ENCODE measurements at places on chromosomes 2 and 18. TPM values are rescaled to one million over a fixed set of nuclear protein-coding genes. Genes with fewer than 3 reads are reported as not detected.

The NEU4 gene
- total RNA-seq, result not detected

The PSMA8 gene
- not detected for total RNA-seq

The TTR gene
- total RNA-seq, result 189 TPM

The RAB27B gene
- 12.9 TPM for total RNA-seq

The TTC32 gene
- 4.0 TPM for total RNA-seq

The PLGLB2 gene
- 2.8 TPM for total RNA-seq

The FAM161A gene
- total RNA-seq, result 3.6 TPM

The CYP20A1 gene
- total RNA-seq, result 11.8 TPM

The ZC3H6 gene
- 6.6 TPM for total RNA-seq

The PRR30 gene
- not detected for total RNA-seq

The NT5C1B gene
- not detected for total RNA-seq

The ANKAR gene
- total RNA-seq, result 6.2 TPM

The REG3A gene
- total RNA-seq, result 2,601 TPM

- H3K4me3 ChIP-seq, result no peak overlapping the region
- DNase-seq, result no peak
- H3K27ac ChIP-seq, result no peak overlapping the region
These were observed 198.9 kb downstream of the LRATD1 start for GRCh38 chr2:14831458-14831857.

DNA sequence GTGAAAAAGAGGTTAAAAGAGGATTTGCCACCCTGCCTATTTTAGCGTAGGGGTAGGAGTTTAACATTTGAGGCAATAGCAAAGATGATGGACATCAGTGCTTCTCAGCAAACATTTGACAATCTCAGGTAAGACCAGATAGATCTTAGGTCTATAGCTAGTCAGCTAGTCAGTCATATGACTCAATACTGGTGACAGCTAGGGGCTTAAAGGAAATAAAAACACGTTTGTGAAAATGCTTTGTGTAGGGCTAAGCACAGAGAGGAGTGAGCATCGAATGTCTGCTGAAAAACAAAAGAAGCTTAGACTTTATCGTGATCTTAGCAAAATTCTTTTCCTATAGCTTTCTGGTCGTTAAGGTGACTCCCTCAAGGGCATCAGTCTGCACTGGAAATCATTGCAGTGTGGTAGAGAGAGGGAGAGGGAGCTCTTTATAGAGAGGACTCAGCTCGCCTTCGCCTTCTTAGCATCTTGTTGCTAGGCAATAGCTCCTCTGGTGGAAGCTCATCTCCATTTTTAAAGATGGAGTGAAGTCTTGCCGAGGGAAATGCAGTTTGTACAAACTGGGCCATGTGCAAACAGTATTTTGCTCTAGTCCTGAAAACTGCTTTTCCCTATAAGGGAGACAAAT lies 62.8 kb upstream of the SLC38A11 start:
- H3K36me3 ChIP-seq, result no peaks in the 10 kb centered on the region
- DNase-seq, result no peak
- H3K4me1 ChIP-seq, result no peaks in the 10 kb centered on the region
- no peaks in the 10 kb centered on the region for H3K27me3 ChIP-seq
- no peak overlapping the region for H3K27ac ChIP-seq

DNA sequence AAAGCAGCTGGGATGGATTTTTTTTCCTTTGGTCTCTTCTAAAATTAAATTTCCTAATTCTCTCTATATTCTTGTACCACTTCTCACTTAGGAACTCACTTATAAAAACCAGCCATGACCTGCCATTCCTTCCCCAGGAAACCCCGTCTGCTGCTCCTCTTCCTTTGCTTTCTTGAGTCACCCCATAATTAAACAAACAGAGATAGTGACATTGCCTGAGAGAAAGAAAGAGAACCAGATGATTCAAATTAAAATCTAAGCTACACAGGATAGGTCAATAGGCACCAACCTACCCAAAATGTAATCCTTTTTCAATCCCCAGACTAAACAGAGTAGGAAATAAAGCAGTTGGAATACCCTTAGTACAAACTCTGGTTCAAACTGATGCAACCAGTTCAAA lies 9.7 kb downstream of the STK39 start:
- no peaks in the 10 kb centered on the region for H3K36me3 ChIP-seq
- no peak overlapping the region for H3K4me3 ChIP-seq
- no peak for DNase-seq
- H3K4me1 ChIP-seq, result no peaks in the 10 kb centered on the region
- H3K27me3 ChIP-seq, result no peaks in the 10 kb centered on the region
- H3K27ac ChIP-seq, result no peak overlapping the region

DNA sequence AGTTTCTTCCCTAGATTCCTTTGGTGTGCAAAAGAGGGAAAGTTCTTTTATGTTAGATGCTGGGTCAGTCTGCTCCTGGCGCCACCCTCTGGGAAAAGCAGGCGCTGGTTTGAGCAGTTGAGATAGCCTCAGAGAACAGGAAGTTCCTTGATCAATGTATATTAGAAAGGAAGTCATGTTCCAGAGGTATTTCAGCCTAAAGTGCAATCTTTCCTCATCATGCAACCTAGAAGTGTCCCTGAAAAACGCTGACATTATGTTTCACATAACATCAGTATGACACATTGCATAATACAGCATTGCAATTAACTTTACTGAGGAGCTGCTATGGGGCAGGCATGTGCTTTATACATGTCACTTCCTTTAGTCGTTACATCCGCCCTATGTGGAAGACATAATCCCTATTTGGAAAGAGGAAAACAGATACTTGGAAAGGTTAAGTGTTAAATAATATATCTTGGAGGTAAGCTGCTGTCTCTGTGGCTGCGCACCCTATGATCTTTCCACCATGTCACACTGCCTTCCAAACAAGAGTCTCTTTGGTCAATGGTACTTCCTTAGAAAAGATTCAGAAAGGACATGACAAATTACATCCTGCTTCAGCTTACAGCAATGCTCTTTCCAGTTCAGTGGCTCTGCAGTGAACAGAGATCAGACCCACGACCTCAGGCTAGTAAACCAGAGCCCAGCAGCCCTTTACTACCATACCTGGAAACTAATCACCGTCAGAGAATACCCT lies 369.7 kb downstream of the RAD51AP2 start:
- H3K27ac ChIP-seq, result no peak overlapping the region
- no peak for DNase-seq
- no peaks in the 10 kb centered on the region for H3K4me1 ChIP-seq
- H3K36me3 ChIP-seq, result no peaks in the 10 kb centered on the region
- H3K27me3 ChIP-seq, result no peaks in the 10 kb centered on the region
- H3K4me3 ChIP-seq, result no peak overlapping the region

- H3K36me3 ChIP-seq, result no peaks in the 10 kb centered on the region
- H3K27ac ChIP-seq, result no peak overlapping the region
- H3K4me3 ChIP-seq, result no peak overlapping the region
- no peaks in the 10 kb centered on the region for H3K27me3 ChIP-seq
- no peak for DNase-seq
These were observed 241.6 kb downstream of the SUCLG1 start for GRCh38 chr2:84217456-84217855.

DNA sequence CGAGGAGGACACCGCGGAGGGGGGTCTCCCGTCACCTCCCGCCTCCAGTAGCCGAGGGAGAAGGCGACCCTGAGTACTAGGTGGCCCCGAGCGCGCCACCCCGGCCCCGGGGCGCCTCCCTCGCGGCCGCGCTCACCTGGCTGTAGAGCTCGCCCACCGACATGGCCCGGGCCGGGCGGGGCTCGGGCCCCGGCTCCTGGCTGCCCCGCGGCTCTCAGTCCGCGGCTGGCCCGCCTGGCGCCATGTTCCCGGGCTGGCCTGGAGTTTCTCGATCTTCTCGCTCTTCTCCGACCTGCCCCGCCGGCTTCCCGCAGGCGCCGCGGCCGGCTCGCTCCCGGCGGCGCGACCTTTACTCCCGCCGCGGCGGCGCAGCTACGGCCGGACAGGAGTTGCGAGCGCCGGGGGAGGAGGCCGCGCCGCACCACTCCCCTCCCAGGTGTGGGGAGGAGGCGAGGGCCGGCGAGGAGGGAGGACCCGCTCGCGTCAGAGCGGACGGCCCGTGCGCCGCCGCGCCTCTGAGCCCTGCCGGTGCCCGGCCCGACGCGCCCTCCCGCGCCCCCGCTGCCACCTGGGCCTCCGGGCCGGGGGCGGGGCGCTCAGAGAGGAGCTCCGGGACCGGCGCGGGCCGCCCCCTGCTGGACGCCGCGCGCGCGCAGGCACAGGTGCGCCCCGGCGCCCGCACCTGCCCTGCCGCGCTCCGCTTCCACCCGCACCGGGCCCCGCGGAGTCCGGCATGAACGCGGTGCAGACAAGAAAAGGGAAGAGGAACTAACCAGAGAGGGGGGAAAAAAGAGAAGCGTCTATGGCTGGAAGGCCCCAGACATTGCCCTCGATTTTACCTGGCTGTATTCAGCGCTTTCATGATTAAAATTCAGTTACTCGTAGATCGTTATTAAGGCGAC lies at the start of gene MYO5B:
Gene MYO5B, minus strand, starts transcription at position 517 of the 902 bp plus-strand sequence. Its CDS starts 354 bp downstream, at position 163.
- H3K27ac ChIP-seq, result peak within 1 kb of the TSS; percentile 78
- no peaks in the 10 kb centered on the region for H3K4me1 ChIP-seq
- peak within 1 kb of the TSS; percentile 70 for H3K4me3 ChIP-seq
- DNase-seq, result peak; percentile 94

GRCh38 chr2:37684809-37685208 lies 13.4 kb upstream of the CDC42EP3 start:
- H3K27ac ChIP-seq, result no peak overlapping the region
- no peaks in the 10 kb centered on the region for H3K4me1 ChIP-seq
- H3K36me3 ChIP-seq, result no peaks in the 10 kb centered on the region
- H3K27me3 ChIP-seq, result no peaks in the 10 kb centered on the region
- H3K4me3 ChIP-seq, result no peak overlapping the region
